Activated T-helper 1 cell treated with anti-CD3 and anti-CD28 coated beads, Interleukin-2, amount 50 U/mL, for 16 hours (primary cell): ENCODE measurements at places on chromosomes 7 and 10.

- no peak for DNase-seq
Measured at GRCh38 chr7:134910968-134911367, 75.3 kb upstream of the AGBL3 start.

DNA sequence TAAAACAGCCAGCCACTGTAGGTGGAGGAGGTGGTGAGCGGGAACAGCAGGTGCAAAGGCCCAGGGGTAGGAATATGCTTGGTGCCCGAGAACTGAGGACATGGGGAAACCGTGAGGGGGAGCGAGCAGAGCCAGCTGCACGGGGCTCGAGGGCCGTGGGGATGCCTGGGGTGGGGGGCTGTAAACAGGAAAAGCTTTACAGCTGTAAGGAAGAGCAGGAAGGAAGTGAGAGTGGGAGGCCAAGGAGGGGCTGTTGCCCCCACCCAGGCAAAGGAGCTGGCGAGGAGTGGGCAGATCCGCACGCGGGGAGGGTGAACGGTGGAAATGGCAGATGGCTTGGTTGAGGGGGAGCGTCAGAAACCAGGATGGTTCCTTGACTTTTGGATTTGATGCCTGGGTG is 34.4 kb downstream of the ZMIZ1 start:
- no peak for DNase-seq

DNA sequence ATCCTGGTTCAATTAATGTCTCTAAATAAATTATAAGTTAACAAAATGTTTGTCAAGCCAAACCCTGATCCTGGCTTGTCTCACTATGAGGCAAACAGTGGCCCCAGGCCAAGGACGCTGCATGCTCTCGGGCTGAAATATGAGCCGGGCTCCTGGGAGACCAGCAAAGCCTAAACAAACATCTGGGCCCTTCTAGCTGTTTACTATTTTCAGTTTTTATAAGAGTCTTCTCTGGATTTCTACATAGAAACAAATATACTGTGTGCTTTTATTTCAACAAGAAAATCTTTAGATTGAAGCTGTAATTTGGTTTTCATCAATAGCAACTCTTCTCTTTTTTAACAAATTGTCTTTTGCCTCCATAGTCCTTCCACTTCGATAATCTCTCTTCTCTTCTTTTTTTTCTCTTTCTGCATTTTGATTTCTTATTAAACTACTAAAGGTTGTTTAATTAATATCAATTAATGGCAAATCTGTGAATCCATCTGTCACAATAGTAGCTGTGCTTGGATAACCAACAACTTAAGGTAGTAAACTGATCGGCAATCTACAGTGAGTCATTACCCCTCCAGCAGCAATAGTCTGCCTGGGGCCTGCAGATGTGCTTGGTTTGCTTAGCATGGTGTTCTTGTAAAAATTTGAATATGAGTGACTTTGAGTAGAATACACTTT is 83.3 kb upstream of the DNAJC1 start:
- DNase-seq = no peak

- no peak for DNase-seq
Measured at GRCh38 chr10:6242089-6242488, 39.4 kb downstream of the PFKFB3 start.

GRCh38 chr7:80210400-80210799 is 75.8 kb downstream of the GNAI1 start:
- no peak for DNase-seq

- DNase-seq = no peak
Measured at GRCh38 chr10:71766717-71767419, 6.5 kb downstream of the VSIR start.

- DNase-seq = no peak
Measured at GRCh38 chr7:128165927-128166420, 75.1 kb upstream of the LEP start.

GRCh38 chr10:24898501-24898900 is 53.9 kb downstream of the PRTFDC1 start:
- DNase-seq = no peak

DNA sequence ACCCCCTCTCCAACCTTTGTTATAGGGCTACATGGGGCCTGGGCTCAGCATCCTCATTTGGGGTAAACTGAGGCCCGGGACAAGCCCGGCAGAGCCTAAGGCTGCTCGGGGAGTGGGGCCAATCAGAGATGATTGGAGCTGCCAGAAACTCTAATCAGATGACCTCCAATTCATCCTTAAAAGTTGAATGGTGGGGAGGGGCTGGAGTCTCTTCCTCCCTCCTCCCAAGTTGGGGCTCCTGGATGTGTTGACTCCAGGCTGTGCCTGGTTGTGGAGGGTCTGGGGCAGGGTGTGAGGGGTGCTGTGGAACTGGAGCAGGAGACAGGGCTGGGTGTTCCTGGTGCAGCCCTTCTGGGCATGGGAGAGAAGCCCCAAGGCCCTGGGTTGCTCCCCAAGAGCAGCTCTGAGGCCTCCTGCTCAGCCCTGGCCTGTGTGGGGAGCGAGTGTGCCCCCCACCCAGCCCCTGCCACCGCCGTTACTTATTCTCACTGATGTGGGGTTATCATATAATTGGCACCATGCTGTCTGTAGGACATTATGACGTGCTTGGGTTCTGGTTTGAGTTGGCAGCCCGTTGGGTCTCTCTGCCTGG is 2.2 kb downstream of the BHLHA15 start:
- no peak for DNase-seq

GRCh38 chr10:100186253-100187212 is 704 bp upstream of the ERLIN1 start:
- DNase-seq = no peak

- DNase-seq = no peak
Measured at GRCh38 chr10:79098596-79099015, 29.8 kb downstream of the ZMIZ1 start.

- no peak for DNase-seq
Measured at GRCh38 chr10:24518411-24518810, 205.3 kb downstream of the ARHGAP21 start.

DNA sequence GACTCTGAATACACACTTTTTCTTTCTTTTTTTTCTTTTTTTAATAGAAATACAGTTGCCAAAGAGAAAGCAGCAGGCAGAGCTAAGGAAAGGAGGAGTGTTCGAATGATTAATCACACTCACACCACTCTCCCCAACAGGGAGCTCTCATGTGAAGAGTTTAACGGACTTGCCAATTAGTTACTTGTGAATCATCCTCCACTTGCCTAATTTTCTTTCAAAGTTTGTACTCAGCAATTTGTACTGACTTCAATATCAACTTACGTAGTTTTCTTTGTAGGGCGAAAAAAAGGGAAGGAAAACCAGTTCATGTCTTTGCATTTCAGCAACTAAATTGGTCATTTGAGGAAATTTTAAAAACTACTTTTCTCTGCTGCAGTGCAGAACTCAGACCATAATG is 109.2 kb downstream of the PIP4K2A start:
- no peak for DNase-seq

DNA sequence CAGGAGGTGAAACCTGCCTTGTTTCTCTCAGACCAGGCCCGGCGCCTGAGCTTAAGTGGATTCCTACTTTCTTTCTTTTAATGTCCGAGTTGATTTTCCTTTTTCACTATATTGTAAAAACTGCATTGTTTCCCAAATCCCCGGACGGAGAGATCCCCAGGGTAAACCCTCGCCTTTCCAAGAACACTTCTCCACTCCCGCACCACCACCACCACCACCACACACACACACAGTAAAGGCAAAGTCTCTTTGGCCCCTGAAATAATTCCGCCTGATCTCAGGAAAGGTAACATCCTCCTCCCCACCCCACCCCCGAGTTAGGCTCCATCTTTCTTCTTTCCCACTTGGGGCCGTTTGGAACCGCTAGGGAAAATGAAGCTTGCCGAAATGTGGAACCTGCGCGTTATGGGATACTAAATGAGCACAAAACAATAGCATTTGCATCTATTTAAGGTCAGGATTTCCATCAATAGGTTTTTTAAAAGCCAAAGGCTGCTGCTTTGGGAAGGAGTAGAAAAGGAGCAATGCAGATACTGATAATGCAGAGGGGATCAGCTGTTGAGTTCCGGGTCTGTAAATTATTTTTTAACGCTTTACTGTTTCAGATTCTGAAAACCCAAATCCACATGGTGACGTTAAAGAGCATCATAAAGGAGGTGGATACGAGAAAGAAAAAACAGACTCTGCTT is 2.5 kb downstream of the HPSE2 start:
- no peak for DNase-seq

- DNase-seq = no peak
Measured at GRCh38 chr7:104054362-104054761, 64.9 kb upstream of the RELN start.

DNA sequence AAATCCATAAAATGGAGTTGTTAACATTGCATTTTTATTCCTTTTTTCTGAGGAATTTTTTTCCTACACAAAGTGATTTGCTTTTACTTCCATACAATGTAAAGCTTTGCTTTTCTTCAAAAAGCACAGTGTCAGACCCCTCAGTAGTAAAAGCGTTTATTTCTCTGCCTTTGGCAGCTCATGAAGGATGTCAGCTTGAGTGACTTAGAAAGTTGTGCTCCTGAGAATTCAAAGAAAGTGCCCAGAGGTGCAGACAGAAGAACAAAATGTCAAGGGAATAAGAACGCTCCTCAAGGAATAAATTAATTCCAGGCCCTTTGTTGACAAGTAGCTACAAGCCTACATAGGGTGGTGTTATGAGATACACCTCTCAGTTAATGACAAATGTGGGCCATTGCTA is 369.3 kb upstream of the ADARB2 start:
- no peak for DNase-seq

GRCh38 chr7:17401791-17402627 is 103.6 kb downstream of the AHR start:
- DNase-seq = no peak
